ENCODE measurements at places on chromosomes 6 and 20. TPM values are rescaled to one million over a fixed set of nuclear protein-coding genes. Genes with fewer than 3 reads are reported as not detected.
A peak's percentile ranks its signal among the peaks of the same experiment; 100 is the strongest.

- H3K4me3 ChIP-seq: no peak overlapping the region
- H3K27me3 ChIP-seq: no peaks in the 10 kb centered on the region
- no peaks in the 10 kb centered on the region for H3K4me1 ChIP-seq
- H3K27ac ChIP-seq: no peak overlapping the region
- H3K36me3 ChIP-seq: no peaks in the 10 kb centered on the region
These were observed 180.8 kb upstream of the CHD6 start for GRCh38 chr20:41798930-41799502.

DNA sequence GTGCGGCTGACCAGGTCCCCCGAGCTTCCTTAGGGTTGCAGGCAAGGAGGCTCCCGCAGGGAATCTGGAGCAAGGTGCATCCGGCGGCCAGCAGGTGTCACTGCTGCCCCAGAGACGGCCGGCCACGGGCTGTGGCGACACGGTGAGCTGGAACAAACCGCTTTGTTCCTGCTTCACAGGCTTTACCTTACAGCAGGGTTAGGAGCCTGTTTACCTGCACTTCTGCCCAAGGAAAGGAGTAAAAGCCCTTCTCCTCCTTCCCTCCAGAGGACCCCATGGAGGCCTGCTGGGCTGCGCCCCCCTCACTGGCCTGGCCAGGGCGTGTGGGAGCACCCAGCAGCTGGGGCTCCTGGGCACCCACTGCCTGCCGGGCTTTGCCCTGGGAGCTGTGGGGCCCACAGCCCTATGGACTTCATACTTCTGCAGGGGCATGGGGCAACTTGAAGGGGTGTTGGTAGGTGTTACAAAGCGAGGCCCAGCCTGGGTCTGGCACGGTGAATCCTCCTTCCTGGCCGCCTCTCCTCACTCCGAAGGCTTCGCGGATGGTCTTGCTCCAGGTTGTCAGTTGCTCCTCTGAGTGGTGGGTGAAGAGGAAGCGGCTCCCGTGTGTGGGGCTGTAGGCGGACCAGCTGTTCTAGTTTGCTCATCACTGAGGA, 88.4 kb downstream of the CDC5L start:
- no peak for DNase-seq
- no peak overlapping the region for H3K4me3 ChIP-seq

Gene TTK
- total RNA-seq: 29.4 TPM

DNA sequence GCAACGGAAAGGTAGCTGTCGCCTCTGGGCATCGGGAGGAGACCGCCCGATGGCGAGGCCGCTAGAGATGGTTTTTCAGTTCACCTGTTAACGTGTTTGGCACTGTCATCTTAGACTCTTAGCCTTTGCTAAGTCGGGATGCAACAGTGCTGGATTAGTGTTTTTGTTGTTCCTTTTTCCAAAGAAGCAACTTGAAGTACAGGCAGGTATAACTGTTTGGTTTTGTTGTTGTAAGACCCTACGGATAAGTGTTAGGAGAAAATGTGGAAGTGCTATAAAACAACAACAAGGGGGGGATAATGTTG, 723 bp downstream of the MANEA start:
- no peaks in the 10 kb centered on the region for H3K36me3 ChIP-seq
- DNase-seq: no peak
- no peaks in the 10 kb centered on the region for H3K27me3 ChIP-seq
- H3K4me1 ChIP-seq: no peaks in the 10 kb centered on the region

- DNase-seq: no peak
- no peak overlapping the region for H3K4me3 ChIP-seq
- no peaks in the 10 kb centered on the region for H3K36me3 ChIP-seq
- no peak overlapping the region for H3K27ac ChIP-seq
- no peaks in the 10 kb centered on the region for H3K27me3 ChIP-seq
These were observed 37.6 kb upstream of the ZBP1 start for GRCh38 chr20:57657535-57658446.

Gene NOX3
- total RNA-seq: not detected

DNA sequence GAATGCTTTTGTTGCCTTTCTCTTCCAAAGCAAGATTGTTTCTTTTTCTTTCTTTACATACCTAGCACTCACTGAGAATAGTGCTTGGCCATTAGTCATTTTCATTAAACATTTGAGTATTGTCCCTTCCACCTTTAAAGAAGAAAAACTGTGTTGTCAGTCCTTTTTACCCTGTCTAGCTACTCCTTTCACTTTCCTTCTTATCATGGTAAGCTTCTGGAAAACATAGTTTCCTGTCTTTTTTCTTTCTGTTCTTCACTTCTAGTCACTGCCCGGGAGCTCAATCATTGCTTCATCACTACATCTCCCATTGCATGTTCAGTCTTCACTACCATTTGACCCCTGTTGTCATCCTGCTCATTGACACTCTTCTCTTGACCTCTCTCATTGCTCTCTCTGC, 12.1 kb downstream of the VAPB start:
- peak overlapping the region; percentile 25 for H3K4me3 ChIP-seq
- H3K27ac ChIP-seq: 0 out of 2 replicates have a peak overlapping the region, but pooled peaks have one; percentile 29
- no peaks in the 10 kb centered on the region for H3K36me3 ChIP-seq
- peaks cover 46% of the 10 kb centered on the region for H3K4me1 ChIP-seq
- no peak for DNase-seq

DNA sequence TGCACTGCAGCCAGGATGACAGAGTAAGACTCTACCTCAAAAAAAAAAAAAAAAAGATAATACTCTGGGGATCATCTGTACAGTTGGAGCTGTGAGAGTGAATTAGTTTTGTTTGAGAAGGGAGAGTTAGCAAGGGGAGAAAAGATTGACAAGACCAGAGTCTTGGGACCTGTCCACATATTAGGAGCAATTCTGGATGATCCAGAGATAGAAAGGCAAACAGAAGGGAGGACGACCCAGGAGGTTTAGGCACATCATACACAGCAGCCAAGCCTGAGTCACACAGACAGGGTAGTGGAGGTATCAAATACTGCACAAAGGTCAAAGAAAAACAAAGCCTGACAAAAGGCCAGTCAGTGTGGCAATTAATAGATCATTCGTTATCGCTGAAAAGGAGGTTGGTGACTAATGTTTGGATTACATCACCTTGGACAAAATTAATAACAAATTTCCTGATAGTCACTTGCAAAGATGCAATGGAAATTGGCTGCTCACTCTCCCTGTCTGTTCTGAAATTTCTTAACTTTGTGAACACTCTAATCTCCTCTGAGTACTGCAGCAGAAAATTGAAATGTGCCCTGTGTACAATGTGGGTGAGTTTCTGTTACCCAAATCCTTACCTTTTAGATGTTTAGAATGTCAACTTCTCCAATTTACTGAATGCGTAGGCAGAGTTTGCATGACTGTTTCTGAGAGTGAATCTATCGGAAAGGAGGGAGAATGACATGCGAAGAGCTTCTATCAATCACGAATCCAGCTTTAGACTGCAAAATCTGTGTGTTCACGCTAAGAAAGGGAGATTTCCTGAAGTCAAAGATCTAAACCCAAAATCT, 105.4 kb downstream of the TSHZ2 start:
- H3K27ac ChIP-seq: no peak overlapping the region
- DNase-seq: no peak
- no peak overlapping the region for H3K4me3 ChIP-seq
- H3K27me3 ChIP-seq: 0 out of 2 replicates have a peak, but pooled peaks cover 3% of the 10 kb centered on the region
